ENCODE measurements at places on chromosomes 16 and 17.
A peak's percentile ranks its signal among the peaks of the same experiment; 100 is the strongest.

DNA sequence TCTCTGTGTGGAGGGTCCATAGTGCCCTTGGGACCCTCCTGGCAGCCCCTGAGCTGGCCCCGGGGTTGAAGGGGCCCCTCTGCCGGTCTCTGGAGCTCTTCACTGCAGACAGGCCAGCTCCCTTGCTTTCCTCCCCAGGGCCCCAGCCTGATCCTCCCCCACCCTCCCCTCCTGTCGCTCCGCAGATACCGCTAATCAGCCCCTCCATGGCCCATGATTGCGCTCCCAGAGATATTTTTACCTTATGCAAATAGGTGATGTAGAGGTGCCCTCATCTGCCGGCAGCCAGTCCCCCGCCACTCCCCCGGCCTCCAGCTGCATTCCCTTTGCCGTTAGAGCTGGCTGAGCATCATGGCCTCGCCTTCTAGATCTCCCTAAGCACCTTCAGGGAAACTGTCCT lies 9.2 kb downstream of the MMP15 start:
- DNase-seq, result no peak

GRCh38 chr16:82782715-82783251 lies 156.0 kb downstream of the CDH13 start:
- DNase-seq, result no peak

DNA sequence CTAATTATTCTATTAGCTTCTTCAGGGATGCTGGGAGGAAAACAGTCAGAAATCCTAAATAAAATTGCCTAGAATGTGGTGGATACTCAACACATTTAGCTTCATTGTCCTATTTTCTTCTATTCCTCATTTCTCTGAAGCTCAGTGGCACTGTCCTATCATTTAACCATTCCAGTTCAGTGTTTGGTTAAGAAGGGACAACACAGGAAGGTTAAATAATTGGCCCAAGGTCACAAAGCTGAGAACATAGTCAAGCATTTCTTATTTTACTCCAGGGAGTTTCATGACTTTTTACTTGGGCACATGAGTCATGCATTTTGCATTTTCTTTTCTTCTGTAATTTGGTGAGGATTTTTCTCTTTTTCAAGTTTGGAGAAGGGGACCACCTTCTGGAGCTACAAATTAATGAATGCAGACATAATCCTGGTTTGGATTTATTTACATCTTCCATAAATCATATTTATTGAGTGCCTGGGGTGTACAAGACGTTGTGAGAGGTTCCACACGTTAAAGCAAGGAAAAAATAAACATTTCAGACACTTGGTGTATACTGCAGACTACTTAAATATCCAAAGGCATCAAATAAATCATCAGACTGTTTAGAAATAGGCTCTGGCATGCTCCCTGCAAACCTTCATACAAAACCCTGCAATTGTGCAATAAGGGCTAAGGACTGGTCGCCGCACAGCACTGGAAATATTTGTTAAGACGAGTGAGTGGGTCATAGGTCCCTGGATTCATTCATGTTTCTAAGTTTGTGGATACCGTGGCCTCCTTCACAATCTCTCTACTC lies 263.9 kb downstream of the MAF start:
- DNase-seq, result no peak

DNA sequence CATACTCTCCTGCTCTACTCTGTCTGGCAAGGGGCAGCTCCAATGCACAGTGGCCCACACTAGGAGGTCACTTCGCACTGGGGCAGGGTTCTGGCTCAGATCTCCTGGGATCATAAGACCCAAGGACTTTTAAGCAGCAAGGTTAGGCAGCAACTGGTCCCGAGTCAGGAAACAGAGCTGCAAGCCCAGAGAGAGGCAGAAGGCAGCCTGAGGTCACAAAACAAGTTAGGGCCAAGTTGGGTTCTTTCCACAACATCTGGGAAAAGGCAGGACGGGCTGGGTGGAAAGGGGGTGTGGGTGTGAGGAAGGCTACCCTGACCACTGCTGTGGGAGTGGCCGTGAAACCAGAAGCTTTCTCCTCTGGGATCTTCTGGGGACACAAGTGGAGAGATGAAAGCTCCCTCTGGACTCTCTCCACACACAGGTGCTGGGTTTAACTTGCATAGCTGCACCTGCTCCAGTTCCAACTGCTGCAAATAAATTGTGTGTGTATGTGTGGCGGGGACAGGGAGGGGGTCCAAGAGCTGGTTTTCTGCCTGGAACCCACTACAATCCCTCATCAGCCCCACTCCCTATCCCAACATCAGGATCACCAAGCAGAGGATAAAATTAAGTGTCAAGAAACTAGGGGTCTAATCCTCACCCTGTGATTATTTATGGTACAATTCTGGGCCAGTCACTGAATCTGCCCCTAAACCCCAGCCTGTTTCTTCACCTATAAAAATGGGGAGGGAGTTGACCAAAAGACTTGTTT lies 8.0 kb upstream of the TSPOAP1 start:
- DNase-seq, result no peak

- DNase-seq, result no peak
Observed at GRCh38 chr17:37755455-37755854, 10.6 kb upstream of the HNF1B start.

DNA sequence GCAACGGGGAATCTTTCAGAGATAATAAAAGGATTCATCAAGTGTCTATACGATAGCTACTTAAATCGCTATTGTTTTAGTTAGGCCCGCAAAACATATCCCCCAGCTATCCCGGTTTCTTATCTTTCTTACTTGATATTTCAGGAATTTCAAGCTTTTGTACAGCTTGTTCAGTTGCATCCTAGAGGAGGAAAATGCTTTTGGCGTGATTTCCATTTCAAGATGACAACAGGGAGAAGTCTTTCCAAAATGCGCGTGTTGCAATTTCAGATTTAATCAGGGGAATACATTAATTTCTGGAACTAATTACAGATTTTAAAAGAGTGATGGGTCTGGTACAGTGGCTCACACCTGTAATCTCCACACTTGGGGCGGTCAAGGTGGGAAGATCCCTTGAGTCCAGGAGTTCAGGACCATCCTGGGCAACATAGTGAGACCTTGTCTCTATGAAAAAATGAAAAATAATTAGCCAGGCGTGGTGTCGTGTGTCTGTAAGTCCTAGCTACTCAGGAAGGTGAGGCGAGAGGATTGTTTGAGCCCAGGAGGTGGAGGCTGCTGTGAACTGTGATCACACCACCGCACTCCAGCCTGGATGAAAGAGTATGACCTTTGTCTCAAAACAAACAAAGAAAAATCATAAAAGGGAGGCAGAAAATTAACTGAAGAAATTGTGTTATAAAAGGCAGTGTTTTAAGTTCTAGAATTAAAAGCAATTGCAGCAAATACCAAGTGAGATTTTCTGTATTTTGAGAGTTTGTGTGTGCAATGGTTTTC lies 546.1 kb downstream of the MAF start:
- no peak for DNase-seq

GRCh38 chr17:46943501-46944393 lies 20.8 kb downstream of the GOSR2 start:
- peak; percentile 89 for DNase-seq

DNA sequence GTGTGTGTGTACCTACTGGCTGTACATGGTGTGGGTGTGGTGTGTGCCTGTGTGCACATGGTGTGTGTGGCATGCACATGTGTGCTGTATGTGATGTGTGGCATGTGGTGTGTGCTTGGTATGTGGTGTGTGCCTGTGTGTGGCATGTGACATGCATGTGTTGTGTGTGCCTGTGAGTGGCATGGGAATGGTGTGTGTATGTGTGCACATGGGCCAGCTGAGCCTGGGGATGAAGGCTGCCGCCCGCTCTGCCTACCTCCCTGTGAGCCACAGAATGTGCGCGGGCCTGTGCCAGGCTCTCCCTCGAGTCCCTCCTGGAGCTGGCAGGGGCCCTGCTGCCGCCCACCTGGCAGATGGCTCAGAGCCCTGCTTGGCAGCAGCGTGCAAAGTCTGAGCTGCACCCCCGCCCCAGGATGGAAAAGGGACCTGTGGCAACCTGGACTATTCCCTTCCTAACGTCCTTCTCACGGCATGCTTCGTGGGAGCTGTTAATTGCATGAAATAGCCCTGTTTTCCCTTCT lies 9.3 kb downstream of the PRSS27 start:
- DNase-seq, result peak; percentile 85

GRCh38 chr16:10502776-10503175 lies 77.6 kb downstream of the EMP2 start:
- DNase-seq, result no peak

- peak; percentile 92 for DNase-seq
Observed at GRCh38 chr17:55420776-55421178, 858 bp downstream of the MMD start.

DNA sequence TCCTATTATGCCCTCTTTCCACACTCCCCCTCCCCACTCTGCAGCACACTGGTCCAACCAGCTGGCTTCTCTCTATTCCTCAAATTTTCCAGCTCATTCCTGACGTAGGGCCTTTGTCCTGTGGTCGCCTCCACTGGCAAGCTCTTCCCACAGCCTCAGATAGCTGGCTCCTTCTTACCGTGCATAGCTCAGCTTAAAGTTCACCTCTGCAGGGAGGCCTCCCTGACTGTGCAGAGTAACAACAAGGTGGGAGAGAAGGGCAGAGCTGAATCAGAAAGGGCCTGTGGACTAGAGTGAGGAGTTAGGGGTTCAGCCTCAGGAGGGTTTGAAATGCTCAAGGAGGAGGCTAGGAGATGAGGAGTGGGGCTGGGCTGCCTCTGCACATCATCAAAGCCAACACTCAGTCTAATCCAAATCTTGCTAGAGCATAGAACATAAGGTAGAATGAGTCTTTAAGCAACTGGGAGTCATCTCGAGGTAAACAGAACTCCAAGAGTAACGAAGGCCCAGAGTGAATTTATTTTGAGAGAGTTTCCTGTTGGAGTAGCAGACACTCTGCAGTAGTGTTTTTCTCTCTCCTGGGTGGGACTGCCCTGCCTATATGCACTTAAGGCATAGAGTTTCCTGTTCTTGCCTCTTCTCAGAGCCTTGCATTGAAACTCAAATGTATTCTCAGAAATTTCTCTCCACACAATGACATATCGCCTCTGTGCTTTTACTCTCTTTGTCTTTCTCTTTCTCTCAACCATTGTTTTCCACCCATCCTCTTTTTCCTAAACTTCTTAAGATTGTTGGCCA lies 19.4 kb downstream of the SPPL2C start:
- DNase-seq, result no peak

DNA sequence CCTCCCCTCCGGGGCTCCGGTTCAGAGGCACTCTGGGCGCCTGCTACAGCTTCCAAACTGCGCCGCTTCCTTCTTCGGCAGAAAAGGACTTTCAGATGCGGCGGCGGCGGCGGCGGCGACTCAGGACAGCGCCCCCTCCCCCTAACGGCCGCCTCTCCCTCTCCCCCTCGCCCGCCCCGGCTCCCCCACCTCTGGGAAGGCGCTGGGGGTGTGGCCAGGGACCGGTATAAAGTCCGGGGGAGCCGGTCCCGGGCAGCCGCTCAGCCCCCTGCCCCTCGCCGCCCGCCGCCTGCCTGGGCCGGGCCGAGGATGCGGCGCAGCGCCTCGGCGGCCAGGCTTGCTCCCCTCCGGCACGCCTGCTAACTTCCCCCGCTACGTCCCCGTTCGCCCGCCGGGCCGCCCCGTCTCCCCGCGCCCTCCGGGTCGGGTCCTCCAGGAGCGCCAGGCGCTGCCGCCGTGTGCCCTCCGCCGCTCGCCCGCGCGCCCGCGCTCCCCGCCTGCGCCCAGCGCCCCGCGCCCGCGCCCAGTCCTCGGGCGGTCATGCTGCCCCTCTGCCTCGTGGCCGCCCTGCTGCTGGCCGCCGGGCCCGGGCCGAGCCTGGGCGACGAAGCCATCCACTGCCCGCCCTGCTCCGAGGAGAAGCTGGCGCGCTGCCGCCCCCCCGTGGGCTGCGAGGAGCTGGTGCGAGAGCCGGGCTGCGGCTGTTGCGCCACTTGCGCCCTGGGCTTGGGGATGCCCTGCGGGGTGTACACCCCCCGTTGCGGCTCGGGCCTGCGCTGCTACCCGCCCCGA lies at the start of gene IGFBP4:
TSS of gene IGFBP4 (plus strand) at position 255 of the 792 bp plus-strand sequence. CDS start at position 541, 286 bp downstream.
- DNase-seq, result peak; percentile 93

DNA sequence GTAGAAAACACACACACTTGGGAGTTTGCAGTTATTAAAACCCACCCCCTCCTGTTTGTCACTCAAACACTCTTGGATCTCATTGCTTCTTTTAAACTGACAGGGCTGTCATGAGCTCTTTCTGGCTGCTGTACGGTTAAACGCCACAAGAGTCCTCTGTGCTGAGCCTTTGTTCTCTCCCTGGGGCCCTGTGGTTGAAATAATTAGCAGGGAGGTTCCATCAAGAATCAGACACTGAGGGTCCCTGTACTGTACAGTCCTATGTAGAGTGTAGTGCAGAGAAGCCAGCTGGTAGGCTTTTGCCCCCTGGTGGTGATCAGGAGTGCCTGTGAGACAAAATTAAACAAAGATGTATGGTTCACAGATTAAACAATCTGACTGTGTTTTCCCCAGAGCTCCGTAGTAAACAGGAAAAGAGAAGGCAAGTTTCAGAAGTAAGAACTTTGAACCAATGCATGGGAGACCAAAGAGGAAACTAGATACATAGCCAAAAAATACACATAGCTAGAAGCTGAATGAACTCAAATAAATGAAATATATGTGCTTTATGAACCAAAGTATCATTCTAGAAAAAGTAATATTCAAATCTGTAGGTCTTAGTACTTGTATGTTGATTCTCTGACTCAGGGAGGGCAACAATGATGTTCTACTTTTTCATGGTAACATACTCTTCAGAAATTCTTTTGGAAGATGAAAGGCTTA lies 1.4 kb upstream of the SSH2 start:
- DNase-seq, result peak; percentile 59

GRCh38 chr16:57665541-57665940 lies 2.6 kb upstream of the ADGRG3 start:
- no peak for DNase-seq

DNA sequence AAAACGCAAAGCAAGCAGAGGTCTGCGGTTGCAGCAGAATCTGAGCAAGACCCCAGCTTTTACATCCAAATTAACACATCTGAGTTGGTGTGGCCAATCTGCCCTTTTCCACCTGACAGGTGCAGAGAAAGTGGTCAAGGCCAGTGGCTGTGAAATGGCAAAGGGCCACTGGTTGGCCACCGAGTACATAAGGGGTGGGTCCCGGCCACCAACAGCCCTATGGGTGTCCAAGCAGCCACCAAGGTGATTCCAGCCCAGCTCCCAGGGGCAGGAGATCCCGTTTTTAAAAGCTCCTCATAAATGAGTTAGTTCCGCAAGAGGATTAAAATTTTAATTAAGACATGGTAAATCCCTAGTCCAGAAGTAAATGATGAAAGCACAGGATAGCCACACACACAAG lies 29.1 kb downstream of the USP7 start:
- no peak for DNase-seq

- DNase-seq, result no peak
Observed at GRCh38 chr17:30450125-30451027, 26.8 kb upstream of the GOSR1 start.
